Stimulated activated CD8-positive, alpha-beta memory T cell treated with anti-CD3 and anti-CD28 coated beads, Interleukin-2, amount 100 ng/mL, for 1 hour (primary cell): ENCODE measurements at places on chromosomes 5 and 9.

GRCh38 chr5:126274076-126274762, 149.0 kb upstream of the GRAMD2B start:
- no peak for DNase-seq

- peak; percentile 8 for DNase-seq
These were observed 1.1 kb upstream of the BNC2 start for GRCh38 chr9:16871336-16872151.

DNA sequence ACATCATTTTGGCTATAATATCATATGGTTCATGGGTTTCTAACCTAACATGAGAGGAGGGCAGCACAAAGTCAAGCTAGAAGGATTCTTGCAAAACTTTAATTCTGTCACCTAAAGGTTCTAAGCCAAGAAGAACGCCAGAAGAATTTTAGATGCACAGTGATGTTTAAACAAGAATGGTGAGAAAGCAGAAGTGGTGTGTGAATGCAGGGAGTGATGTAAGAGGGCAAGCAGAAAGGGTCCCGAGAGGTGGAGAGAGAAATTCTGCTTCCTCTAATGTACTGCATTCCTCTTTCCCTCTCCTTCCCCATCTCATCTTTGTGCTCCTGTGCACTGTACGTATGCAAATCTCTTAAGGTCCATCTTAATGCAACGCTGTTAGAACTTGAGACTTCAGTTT, 2.1 kb upstream of the TRMO start:
- DNase-seq, result no peak

DNA sequence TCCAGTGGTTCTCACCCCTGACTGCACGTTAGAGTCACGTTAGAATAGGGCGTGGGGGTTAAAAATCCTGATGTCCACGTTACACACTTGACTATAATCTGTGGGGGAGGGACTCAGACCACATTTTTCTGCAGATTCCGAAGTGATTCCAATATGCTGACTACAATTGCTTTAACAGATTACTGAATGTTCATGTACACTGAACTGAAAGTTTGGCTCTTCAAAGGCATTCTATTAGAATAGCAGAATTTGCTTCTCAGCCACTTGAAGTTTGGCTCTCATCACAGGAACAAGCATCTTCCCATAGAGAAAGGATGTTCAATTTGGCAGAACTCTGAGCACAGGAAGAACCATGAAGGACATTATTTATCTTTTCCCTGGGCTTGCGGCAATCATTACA, 84.5 kb downstream of the HAPLN1 start:
- DNase-seq, result no peak

GRCh38 chr5:104965006-104965405, 1402.4 kb upstream of the NUDT12 start:
- no peak for DNase-seq

- no peak for DNase-seq
These were observed 133.4 kb upstream of the PAPPA start for GRCh38 chr9:116020146-116020545.

DNA sequence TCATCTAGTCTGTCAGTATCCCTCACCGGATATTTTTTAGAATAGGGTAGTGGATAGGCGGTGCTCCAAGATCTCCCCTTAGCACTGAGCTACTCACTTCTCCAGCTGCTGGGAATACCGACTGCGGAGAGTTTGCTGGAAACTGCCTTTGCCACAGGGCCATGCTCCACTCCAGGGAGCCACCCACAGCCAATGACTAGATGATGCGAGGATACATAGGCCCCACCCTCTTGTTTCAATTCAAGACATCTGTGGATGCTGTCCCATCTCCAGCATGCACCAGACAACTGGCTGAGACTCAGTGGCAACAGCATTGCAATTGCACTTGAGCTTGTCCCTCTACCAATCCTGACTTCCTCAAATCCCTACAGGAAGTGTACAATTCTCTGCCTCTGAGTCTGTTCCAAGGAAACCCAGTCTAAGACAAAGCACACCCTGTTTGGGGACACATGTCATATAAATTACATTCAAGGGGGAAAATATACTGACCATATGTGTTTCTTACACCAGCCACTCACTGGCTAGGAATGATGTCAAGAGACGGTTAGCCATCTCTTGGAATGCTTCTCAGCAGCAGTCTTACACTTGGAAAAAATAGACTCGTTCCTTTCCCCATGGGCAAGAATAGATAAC, 312.6 kb upstream of the KIF2A start:
- no peak for DNase-seq

- DNase-seq, result peak; percentile 61
These were observed 31.2 kb upstream of the AFAP1L1 start for GRCh38 chr5:149240354-149240998.

DNA sequence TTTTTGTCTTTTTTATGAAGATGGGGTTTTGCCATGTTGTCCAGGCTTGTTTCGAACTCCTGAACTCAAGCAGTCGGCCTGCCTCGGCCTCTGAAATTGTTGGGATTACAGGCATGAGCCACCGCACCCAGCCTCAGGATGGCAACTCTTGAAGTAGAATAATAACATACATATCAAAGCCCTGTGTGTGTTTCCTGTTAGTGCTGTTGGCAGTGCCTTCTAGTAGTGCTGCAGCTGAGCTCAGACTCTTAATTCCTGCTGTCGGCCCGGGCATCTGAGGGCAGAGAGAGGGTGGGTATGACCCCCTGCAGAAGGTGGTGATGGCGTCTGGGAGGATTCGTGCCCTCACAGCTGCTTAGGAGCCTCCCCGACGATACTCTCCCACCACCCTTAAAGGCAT, 227.2 kb downstream of the PDZD2 start:
- no peak for DNase-seq

GRCh38 chr9:38227061-38227540, 158.1 kb upstream of the SHB start:
- DNase-seq, result peak; percentile 35

DNA sequence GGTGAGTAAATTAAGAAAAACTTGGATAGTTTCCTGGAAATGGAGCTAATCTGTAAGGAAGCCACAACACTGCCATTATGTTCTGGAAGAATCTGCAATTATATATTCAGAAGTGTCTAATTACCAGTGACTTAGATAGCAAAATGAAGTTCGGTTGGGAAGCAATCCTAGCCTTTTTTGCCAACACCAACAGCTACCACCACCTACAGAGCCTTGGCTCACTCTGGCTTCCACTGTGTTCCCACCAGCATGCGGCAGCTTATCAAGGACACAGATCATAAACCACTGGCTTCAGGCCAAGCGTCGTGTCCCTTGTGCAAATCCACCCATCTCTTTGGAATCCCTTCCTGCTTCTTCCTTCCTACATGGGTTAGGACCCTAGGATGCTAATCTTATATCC, 118.0 kb upstream of the PCA3 start:
- DNase-seq, result no peak

GRCh38 chr9:108787690-108788048, 68.1 kb downstream of the ACTL7B start:
- DNase-seq, result no peak

- DNase-seq, result no peak
These were observed 138.2 kb upstream of the ARRDC3 start for GRCh38 chr5:91521334-91521733.

GRCh38 chr5:146647656-146648199, 131.7 kb upstream of the GPR151 start:
- no peak for DNase-seq

DNA sequence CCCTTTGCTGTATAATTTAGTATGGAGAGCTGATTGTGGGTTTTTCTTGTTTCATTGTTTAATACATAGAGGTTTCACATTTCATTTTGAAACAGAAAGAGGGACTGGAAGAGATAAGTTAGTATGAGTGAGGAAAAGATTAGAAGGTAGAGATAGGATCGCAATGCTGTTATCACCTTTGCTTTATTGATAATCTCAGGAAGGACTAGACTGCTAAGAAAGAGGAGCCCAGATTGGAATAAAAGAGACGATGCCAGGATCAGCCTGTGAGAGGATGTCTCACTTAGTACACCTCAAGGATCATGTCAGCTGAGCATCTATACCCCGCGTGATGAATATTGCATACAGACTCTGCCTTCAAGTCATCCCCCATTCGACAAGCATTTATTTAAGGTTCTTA, 178.0 kb upstream of the DMAC1 start:
- DNase-seq, result no peak
